B cell (primary cell): ENCODE measurements at places on chromosomes 4 and X.
A peak's percentile ranks its signal among the peaks of the same experiment; 100 is the strongest.

DNA sequence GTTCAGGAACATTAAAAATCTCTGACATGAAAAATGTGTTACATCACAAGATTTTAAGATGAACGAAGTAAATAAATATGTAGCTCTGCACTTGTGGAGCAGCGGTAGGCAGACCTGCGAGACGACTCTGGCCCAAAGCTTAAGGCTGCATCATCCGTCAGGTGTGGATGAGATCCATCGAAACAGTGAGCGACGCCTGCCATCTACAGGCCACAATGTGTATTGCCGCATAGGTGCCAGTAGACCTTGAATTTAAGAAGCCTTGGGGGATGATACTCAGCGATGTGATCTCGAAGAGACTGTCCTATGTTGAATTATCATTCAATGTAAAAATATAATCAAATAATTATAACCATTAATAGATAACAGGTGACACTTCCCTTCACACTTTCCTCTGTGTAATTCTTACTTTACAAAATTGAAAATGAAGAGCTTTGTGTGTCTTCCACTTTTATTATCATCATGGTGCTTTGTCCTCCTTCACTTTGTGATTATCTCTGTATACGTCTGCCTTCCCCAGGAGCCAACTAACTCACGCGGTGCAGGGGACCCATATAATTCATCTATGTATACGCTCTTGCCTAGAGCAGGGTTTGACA is 851.0 kb downstream of the RAB28 start:
- peak; percentile 74 for DNase-seq

GRCh38 chr4:83252782-83253405 is 31.7 kb downstream of the COQ2 start:
- DNase-seq = peak; percentile 82

- no peak for DNase-seq
Measured at GRCh38 chr4:133102043-133102442, 47.1 kb upstream of the PCDH10 start.

- DNase-seq = no peak
Measured at GRCh38 chrX:31872007-31872406, 800.2 kb upstream of the FTHL17 start.

- DNase-seq = no peak
Measured at GRCh38 chr4:6290256-6290655, 20.6 kb downstream of the WFS1 start.

- DNase-seq = no peak
Measured at GRCh38 chr4:139900964-139901376, 235.4 kb downstream of the MGST2 start.

GRCh38 chrX:134840370-134840769 is 150.4 kb upstream of the SMIM10 start:
- DNase-seq = no peak

- DNase-seq = no peak
Measured at GRCh38 chr4:23242962-23243361, 550.2 kb downstream of the GBA3 start.

GRCh38 chrX:40201329-40201885 is 103.6 kb upstream of the BCOR start:
- DNase-seq = peak; percentile 55

- no peak for DNase-seq
Measured at GRCh38 chr4:152045807-152046571, 285.2 kb upstream of the GATB start.

DNA sequence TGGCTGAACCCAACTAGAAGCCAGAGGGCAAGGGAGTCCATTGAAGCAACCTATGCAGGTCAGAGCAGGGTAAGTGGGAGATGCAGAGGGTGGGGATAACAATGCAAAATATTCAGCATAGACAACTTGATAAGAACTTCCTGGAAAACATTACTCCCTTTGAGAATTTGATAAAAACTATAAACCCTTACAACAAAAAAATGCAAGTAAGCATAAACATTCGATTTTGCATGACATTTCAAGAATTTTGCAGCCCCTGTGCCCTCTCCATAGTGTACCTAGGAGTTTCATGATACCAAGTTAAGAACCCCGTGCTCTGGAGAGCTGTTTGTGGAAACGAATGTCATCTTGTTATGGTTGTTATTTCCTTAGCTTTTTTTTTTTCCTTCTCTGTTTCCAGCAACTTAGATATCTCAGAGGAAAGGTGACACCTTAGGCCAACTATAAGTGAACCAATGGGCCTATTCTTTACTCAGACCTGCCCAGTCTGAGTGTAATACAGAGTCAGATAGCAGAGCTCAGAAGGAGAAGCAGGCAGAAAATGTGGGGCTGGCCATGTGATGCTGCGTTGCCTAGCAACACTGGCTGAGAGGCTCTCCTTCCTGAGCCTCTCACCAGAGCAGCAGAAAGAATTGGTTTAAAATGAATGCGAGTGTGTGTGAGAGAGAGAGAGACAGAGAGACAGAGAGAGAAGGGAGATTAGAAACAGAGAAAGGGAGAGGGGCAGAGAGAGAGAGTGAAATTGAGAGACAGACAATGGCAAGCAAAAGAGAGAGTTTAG is 36.7 kb upstream of the GABRQ start:
- no peak for DNase-seq

DNA sequence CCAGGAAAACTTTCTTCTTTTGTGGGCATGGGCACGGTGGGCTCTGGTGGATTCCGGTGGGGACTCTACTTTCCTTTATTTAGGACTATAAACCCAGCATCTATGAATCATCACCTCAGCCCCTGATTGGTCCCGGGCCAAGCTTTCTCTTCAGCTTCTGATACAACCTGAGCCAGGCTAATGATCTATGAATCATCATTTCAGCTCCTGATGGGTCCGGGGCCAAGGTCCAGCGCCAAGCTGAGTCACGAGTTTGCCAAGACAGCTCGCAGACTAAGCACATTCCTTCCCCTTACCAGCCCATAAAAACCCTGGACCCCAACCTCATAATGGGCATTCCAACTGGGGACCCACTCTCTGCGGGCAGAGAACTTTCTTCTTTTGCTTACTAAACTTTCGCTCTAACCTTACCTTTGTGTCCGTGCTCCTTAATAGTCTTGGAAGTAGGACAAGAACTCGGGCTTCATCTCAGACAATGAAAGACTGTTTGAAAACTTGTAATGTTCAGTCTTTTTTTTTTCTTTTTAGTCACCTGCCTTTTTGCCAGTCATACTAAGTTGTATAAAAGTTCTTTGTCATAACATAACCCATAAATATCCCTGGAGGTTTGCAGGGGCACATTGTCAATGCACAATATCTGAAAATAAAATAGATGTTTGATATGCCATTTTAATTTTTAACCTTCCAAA is 904.9 kb upstream of the EPHA5 start:
- no peak for DNase-seq

GRCh38 chr4:2071252-2071911 is 12.3 kb downstream of the NAT8L start:
- DNase-seq = no peak

DNA sequence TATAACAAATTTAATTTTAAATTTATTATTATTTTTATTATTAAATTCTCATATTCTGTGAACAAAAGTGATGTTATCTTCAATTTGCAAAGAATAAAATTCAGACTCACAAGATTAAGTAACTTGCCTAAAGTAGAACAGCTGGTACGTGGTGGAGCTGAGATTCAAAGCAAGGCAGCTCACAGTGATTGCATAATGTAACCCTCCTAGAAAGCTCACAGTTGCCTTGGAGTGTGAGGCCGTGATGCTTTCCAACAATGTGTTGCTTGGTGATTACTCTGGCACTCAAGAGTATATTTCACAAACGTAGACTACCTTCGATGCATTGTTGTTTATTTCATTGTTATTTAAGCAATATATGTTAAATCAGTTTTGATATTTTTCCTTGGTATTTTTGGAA is 1039.2 kb upstream of the PABPC4L start:
- DNase-seq = no peak

DNA sequence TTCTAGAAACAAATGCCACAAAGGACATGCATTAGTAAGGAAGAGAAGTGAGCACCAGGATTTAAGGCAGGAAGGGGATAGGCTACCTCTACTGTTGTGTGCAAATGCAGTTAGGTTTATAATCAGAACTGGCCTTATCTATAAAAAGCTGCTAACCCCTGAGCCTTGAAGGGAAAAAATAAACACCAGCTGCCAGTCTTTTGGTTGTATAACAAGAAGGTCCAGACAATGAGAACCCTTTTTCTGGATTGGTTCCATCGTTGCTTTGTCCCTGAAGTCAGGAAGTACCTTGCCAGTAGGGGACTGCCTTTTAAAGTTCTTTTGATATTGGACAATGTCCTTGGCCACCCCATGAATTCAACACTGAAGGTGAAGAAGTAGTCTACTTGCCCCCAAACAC is 126.7 kb upstream of the OTUD4 start:
- no peak for DNase-seq

DNA sequence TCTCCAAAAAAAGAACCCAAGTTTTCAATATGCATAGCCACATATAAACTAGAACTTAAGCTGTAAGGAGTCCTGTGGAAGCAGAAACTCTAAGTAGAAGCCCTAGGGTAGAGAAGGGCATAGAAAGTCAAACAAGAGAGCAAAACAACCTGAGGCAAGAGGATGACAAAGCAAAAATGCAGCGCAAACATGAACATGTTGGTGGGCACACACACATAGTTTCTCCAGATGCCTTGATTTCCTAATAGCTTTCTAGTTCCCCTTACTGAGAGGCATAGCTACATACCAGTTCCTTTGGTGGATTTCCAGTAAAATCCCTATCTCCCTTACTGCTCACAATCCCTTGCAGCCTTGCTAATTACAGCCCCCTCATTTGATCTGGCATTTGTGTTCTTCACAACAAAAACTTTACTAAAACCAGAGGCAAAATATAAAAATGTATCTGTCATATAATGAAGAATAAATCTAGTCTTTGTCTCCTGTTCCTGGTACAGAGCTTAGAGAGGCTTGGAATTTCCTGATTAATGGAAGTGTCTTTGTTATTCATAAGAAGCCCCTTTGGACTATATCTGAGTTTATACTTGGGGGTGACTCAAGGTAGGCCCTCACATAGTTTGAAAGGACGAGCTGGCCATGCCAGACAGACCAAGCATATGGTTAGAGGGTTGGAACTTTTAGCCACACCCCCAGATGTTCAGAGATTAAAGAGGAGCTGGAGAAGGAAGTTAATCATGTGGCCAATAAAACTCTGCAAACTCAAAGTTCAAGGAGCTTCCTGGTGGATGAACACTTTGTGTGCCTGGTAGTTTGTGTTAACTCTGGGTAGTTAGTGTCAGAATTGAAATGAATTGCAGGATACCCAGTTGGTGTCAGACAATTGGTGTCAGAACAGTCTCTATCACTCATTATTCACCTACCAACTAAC is 52.7 kb upstream of the ZCCHC13 start:
- no peak for DNase-seq

DNA sequence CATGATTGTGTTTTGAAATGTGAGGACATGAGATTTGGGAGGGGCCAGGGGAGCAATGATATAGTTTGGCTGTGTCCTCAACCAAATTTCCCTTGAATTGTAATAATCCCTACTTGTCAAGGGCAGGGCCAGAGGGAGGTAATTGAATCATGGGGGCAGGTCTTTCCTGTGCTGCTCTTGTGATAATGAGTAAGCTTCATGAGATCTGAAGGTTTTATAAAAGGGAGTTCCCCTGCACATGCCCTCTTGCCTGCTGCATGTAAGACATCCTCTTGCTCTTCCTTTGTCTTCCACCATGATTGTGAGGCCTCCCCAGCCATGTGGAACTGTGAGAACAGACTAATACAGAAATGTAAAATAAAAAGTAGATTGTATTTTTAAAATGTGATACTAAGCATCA is 1294.9 kb downstream of the ADGRL3 start:
- DNase-seq = no peak

- DNase-seq = no peak
Measured at GRCh38 chr4:17020901-17021300, 122.5 kb upstream of the LDB2 start.

DNA sequence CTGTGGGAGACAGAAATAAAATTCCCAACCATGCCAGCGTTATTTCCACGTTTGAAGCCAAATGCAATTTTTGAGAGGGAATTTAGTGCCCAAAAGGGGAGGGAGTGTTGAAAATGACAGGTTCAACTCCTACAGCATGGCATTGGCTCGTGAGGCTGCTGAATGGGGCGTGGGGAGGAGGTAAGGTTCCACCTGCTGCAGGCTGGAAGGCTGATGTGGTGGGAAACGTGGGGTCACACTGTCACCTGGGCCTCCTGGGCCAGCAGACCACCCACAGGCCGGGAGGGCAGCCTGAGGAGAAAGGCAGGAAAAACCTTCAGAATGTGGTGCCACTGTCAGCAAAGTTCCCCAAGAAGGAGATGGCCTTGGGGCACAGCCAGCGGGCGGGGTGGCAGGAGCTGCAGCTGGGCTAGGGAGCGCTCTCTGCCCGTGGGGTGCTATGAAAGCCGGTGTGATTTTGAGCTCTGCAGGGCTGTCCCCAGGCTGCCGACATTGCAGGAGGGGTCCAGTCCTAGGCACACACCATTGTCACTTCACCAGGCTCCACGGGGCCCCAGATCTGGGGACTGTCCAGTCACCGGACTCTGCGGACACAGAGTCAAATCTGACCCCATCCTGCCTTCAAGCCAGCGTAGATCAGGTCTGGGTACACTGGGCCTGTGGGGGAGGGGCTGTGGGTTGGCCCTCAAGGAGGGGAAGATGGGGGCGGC is 19.6 kb downstream of the MSANTD1 start:
- peak; percentile 5 for DNase-seq

GRCh38 chr4:138861135-138861534 is 154.4 kb upstream of the NOCT start:
- DNase-seq = no peak

DNA sequence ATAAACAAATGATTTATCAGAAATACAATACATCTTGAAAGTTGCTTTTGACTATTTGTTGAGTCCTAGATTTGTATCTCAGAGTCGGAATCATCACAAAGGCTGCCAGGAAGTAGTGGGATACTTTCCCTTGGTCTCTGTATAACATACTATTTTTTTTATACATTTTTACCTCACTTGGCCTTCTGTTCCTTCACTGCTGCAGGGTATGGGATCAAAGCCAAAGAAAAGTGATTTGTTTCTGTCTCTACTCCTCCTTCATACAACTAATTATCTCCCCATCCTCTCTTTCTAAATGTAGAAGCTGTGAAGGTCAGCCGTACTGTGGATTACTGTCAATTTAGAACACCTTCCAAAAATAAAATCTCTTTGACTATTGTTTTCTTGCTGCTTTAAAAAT is 24.9 kb downstream of the PALLD start:
- no peak for DNase-seq

DNA sequence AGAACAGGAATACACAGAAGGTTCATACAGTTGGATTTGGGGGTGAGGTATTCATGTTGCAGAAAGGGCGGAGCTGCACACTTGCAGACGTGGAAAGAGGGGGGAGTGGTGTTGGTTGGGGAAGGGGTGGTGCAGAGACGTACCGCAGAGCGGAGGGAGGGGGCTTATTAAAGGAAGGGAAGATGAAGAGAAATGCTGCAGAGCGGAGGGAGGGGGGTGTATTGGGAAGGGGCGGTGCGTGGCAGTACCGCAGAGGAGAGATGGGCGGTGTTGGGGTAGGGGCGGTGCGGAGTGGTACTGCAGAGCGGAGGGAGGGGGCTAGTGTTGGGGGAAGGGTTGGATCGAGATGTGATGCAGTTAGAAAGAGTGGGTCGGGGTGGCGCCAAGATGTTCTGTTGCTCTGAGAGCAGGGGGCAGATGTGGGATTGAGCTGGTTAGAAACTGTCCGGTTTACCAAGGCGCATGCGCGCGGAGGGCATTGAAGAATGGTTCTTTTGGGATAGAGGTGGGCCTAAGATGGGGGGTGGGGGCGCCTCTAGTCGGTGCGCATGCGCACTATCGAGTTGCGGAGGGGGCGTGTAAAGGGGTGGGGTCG is 900 bp downstream of the TRO start:
- peak; percentile 67 for DNase-seq

GRCh38 chrX:40418146-40418812 is 162.5 kb upstream of the ATP6AP2 start:
- DNase-seq = no peak

- DNase-seq = no peak
Measured at GRCh38 chr4:151988591-151988990, 227.8 kb upstream of the GATB start.

GRCh38 chr4:55369968-55370367 is 23.9 kb downstream of the SRD5A3 start:
- DNase-seq = no peak
